GM23248 (cell line): ENCODE measurements at places on chromosomes 5 and 9. TPM values are rescaled to one million over a fixed set of nuclear protein-coding genes. Genes with fewer than 3 reads are reported as not detected.
A peak's percentile ranks its signal among the peaks of the same experiment; 100 is the strongest.

The HRH2 gene
- total RNA-seq: not detected in 2 replicates

The KCNV2 gene
- not detected in 2 replicates for total RNA-seq

- no peak overlapping the region for H3K27ac ChIP-seq
- H3K4me1 ChIP-seq: no peaks in the 10 kb centered on the region
- H3K4me3 ChIP-seq: no peak overlapping the region
- H3K36me3 ChIP-seq: no peaks in the 10 kb centered on the region
Observed at GRCh38 chr9:257957-258356, 43.3 kb downstream of the DOCK8 start.

DNA sequence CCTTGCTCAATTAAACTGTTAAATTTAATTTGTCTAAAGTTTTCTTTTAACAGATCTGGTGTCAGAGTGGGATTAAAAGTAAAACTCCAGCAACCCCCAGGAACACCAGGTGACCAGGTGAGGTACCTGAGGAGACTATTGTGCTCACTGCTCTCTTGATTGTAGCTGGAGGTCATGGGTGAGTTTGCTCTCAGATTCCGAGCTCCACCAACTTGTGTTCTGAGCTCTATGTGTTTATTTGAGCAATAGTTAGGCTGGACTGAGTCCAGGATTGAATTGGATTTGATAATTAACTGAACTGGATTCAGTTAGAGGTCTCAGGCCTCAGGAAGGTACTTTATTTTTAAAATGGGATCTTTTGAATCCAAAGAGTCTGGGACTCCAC is 17.9 kb upstream of the SCGB3A2 start:
- no peaks in the 10 kb centered on the region for H3K4me1 ChIP-seq
- no peak overlapping the region for H3K4me3 ChIP-seq
- no peak for DNase-seq
- peaks cover 3% of the 10 kb centered on the region; the same call in 1 of the 2 replicates for H3K27me3 ChIP-seq
- no peaks in the 10 kb centered on the region for H3K36me3 ChIP-seq

The UNC5A gene
- not detected in 2 replicates for total RNA-seq

DNA sequence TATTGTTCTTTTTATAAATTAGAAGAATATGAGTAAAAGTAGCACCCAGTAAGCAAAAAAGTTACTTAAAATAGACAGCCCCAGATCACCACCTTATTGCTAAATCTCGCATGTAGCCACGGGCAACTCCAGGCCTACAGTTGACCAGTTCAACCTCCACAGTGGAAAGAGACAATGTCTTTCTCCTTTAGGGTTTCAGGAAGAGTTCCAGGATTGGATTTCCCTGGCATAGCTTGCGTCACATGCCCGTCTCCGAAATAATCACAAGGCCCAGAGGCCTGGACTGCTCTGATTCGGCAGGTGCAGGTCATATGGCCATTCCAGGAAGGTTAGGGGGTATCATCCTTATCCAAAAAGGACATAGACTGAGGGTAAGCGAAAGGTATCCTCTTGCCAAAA is 9.9 kb upstream of the PFDN1 start:
- peak overlapping the region; percentile 88 for H3K27ac ChIP-seq
- H3K4me1 ChIP-seq: peaks cover 34% of the 10 kb centered on the region
- DNase-seq: no peak
- H3K27me3 ChIP-seq: no peaks in the 10 kb centered on the region
- no peak overlapping the region for H3K4me3 ChIP-seq

The CA9 gene
- total RNA-seq: 3.4 and 4.3 TPM in 2 replicates

The MLANA gene
- total RNA-seq: not detected in 2 replicates

The CTSV gene
- total RNA-seq: not detected in 2 replicates
